ENCODE measurements at places on chromosomes 7 and 10.

DNA sequence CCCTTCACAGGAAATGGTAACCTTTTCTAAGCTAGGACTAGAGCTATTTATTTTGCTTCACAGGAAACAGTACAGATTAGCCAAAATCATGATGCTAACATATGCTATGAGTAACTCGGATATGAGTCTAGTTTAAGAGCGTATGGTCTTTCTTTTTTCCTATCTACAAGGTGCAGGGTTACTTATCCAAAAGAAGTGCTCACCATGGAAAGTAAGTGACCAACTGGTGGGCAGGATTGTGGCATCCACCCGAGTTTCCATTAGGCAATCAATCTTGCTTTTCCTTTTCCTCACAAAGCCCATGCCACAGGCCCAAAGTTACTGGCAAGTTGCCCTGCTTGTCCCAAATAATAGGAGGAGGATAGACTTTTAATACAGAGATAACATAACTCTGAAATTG lies 765.1 kb upstream of the POM121L12 start:
- DNase-seq: no peak

GRCh38 chr10:4719036-4719435 lies 107.0 kb upstream of the AKR1E2 start:
- DNase-seq: no peak

- DNase-seq: no peak
These were observed 1202.3 kb upstream of the LRRTM3 start for GRCh38 chr10:65723525-65723924.

DNA sequence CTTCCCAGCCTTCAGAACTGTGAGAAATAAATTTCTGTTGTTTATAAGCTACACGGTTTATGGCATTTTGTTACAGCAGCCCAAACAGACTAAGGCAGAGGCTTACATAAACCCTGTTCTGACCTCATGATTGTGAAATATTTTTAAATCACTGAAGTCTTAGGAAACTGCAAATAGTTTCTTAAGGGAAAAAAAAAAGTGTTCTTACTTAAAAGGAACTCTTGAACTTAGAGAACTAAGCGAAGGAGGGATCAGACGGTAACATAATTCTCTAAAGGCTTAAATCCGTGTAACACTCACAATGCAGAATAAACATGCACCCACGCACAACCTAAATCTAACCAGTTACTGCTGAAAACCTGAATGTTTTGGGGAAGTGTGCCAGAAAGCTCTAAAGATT lies 749.1 kb upstream of the LRRTM3 start:
- DNase-seq: no peak

DNA sequence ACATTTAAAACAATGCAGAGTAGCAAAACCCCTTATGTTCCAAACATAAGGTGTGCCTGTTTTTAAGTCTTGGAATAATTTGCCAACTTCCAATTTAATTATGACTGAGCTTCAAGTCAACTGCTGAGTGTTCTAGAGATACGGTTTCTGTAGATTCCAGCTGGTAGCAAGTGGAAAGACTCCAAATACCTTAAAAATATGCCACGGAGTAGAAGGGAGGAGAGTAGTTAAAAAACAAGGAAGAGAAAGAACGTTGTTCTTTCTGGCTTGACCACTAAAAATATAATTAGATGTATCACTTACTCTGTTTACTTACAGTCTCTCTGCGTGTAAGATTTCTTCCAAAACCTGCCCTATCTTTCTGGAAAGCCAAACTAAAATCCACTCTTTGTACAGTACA lies 24.5 kb upstream of the ABLIM1 start:
- DNase-seq: no peak

- no peak for DNase-seq
These were observed 59.7 kb upstream of the PRSS1 start for GRCh38 chr7:142689439-142690120.

GRCh38 chr7:55565681-55566080 lies 6.6 kb downstream of the VOPP1 start:
- DNase-seq: no peak

- peak; percentile 15 for DNase-seq
These were observed 4.9 kb upstream of the YKT6 start for GRCh38 chr7:44195889-44196288.

GRCh38 chr7:41104631-41105030 lies 598.3 kb downstream of the INHBA start:
- DNase-seq: no peak

DNA sequence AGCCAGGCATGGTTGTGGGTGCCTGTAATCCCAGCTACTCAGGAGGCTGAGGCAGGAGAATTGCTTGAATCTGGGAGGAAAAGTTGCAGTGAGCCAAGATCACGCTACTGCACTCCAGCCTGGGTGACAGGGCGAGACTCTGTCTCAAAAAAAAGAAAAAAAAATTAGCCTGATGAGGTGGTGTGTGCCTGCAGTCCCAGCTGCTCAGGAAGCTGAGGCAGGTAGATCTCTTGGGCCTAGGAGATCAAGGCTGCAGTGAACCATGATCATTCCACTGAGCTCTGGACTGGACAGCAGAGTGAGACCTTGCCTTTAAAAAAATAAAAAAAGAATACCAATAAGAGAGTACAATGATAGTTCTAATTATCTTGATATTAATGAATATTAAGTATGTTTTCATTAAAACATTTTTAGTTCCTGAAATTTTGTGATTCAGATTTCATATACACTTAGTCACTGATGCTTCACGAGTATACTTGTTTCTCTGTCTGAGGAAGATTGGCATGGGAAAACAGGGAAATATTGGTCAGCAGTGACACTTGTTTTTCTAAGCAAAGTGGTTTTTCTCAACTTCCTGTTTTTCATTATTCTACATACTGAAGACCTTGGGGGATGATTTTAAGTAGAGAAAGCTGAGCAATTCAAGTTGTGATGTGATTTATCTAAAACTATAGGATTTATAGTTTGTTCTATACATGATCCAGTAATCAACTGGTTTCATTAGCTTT lies 76.8 kb downstream of the ADK start:
- DNase-seq: no peak

DNA sequence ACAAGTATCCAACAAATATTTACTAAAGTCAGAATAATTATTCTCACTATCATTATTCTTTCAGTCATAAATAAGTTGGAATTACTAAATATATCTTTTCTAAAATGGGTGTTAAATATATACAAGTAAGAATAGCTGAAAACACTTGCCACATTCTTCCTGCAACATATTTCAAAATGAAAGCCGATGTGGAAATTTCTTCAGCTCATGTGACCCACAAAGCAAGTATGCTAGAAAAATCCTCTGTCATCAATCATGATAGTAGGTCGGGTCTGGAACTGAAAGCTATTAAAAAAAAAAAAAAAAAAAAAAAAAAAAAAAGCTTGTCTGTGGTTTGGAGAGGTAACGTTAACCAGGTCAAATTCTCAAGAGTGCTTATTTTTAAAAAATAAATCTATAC lies 344.7 kb downstream of the NEBL start:
- DNase-seq: no peak

GRCh38 chr7:27586825-27587224 lies 75.9 kb downstream of the HIBADH start:
- DNase-seq: peak; percentile 62

- DNase-seq: no peak
These were observed 16.8 kb upstream of the VPS26A start for GRCh38 chr10:69107176-69107490.

- no peak for DNase-seq
These were observed 147.3 kb upstream of the PRPS1L1 start for GRCh38 chr7:18174996-18175395.

DNA sequence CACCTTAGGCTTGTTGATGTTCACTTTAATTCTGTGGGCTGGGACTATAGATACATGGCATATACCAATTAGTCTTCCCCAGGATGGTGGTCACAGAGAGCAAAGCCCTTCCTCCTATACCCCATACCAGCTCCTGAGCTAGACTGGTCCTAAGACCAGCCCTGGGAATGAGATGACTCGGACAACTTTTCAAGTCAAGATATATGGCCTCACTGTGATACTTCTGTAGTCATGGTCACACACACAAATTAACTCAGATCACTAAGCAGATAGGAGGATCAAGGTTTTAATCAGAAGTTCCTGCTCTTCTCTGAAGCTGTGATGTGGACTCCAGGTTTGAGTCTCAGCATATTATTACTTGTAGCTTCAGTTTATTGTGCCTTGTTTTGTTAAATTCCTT lies 53.1 kb downstream of the SLK start:
- DNase-seq: no peak

- no peak for DNase-seq
These were observed 30.1 kb downstream of the CAV1 start for GRCh38 chr7:116554911-116555310.

DNA sequence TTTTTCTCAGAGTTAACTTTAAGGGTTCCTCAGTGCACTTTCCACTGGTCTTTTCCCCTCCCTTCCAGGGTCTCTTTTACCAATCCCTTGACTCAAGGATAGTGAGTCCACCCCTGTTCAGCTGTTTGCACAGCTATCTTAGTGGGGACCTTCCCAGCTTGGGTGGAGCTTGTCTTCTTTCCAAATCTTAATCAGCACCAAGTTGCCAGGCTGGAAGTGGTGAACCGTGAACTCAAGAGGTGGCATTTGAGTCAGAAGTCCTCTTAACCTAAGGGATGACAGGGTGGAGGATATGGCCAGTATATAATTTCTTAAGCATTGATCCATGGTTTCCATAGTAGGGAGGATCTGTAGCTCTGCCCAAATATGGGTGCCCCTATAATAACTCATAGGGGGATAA lies 25.0 kb downstream of the MAPK8 start:
- no peak for DNase-seq

GRCh38 chr7:36346260-36346831 lies 43.3 kb upstream of the ANLN start:
- no peak for DNase-seq

- DNase-seq: no peak
These were observed 4.9 kb downstream of the PILRA start for GRCh38 chr7:100378114-100378755.

DNA sequence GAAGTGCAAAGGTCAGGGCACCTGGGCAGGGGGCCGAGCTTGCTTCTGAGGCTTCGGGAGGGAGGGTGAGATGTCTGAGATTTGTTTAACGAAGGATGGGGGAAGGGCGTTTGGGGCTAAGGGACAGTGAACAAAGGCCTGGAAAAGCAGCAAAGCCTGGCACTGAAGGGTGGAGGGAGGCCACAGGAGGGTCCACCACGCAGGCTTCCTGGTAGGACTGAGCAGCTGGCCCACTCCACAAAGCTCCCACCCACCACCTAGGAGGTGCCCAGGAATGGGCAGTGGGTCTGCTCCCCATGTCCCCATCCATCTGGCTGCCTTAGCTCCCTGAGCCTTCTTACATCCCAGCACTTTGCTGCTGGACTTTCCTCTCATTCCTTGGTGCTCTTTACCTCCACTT lies 39.4 kb upstream of the CXCL12 start:
- DNase-seq: no peak

DNA sequence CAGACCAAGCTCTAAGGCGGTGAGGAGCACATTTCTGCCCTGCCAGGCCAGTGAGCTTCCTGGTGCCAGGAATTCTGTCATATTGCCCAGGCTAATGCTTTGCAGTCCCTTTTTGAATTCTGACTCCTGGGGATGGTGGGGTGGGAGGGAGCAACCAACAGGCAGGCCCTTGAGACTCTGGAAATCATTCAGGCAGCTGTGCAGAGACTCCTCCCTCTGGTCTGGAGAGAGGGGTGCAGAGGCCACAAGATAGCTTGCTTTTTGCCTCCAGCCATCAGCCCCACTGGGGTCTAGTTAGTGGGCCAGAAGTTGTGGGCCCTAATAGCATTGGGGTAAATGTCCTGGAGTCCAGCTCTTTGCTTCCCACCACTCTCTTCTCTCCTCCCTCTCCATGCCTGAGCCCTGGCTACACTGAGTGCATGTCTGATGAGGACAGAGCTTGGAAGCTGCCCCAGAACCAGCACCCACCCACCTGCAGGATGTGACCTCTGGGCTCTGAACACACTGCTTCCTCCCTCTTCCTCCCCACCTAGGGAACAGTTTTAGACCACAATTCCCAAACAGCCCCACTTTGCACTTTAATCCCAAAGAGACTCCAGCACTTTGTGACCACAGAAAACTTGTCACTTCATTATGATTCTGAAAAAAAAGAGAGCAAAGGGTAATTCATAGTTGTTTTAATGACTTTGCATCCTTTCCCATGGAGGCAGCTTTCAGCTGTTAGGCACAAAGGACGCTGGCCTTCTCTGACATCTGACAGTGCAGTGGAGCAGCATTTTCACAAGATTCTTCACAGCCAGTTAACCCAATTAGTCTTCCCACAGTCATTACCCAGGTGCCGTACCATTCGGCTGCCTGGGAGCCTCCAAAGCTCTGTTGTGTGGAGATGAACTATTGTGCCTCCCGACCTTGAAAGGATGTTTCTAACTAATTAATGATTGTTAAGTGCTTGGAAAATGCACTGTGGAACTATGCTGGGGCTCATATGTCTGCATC lies 262.5 kb downstream of the TRIL start:
- DNase-seq: no peak

- no peak for DNase-seq
These were observed 57.3 kb downstream of the ADARB2 start for GRCh38 chr10:1679821-1680650.

GRCh38 chr10:35217455-35217854 lies 90.8 kb downstream of the CREM start:
- DNase-seq: no peak

GRCh38 chr10:42556931-42557330 lies 81.4 kb downstream of the ZNF33B start:
- DNase-seq: no peak

DNA sequence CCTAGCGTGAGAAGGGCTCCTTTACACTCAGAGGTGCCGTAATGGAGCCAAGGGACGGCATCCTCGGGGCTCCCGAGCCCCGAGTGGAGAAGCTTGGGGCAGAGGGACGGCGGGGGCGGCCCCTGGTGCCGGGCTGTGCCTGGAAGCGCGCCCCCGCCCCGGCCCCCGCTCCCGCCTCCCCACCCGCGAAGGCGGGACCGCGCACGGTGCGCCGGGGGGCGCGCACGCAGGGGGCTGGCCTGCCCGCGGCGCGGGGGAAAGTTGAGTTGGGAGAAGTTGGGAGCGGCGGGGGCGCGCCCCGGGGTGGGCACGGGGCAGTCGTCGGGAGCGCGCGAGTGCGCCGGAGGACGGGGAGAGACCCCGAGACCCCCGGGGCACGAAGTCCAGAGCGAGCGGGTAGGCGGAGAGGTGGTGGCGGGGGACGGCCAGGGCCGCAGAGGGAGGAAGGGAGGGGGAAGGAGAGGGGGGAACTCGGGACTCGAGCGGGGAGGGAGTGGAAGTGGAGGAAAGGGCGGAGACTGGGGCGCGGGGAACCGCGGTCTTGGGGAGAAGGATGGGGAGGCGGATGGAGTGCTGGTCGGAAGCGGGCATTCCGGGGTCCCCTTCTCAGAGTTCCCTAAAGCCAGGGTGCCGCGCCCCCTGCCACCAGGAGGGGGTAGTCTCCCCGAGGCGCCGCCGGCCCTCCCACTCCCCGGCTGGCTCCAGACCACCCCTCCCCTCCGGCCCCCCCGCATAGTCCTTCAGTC lies at the start of gene SLC4A2:
Gene SLC4A2, plus strand, starts transcription at position 223 of the 746 bp plus-strand sequence. CDS start 2,399 bp downstream, outside the sequence.
- peak; percentile 16 for DNase-seq

DNA sequence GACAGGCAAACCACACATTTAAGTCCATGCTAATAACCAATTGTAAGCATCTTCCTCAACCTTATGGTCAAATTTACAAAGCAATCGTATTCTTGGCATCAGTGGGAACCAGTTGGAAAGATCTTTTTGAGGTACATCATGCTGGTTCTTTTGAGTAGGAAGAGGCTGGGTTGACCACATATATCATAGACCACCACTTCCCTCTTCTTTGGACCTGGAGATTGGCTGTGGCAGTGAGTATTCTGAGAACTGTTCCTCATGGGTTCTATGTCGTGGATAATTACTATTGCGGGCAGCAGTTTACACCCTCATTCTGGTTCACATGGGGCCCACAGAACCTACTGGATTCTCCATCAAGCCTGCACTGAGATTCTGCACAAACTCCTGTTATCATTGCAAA lies 35.5 kb upstream of the C1GALT1 start:
- no peak for DNase-seq

- no peak for DNase-seq
These were observed 70.5 kb upstream of the COL13A1 start for GRCh38 chr10:69731184-69731583.
